Fibroblast of the aortic adventitia (primary cell): ENCODE measurements at places on chromosomes 16 and 17. TPM values are rescaled to one million over a fixed set of nuclear protein-coding genes. Genes with fewer than 3 reads are reported as not detected.

Gene CFAP20
- total RNA-seq: 13.4 and 35.7 TPM in 2 replicates

Gene TEX19
- total RNA-seq: not detected in 2 replicates

Gene CEMP1
- total RNA-seq: not detected in 2 replicates

Gene NUPR1
- total RNA-seq: 28.8 and 56.1 TPM in 2 replicates

Gene CCL8
- total RNA-seq: not detected in 2 replicates

Gene ITGAD
- not detected in 2 replicates for total RNA-seq

Gene NHLRC4
- total RNA-seq: 2.0 and 2.5 TPM in 2 replicates

Gene ENO3
- 2.8 and 4.7 TPM in 2 replicates for total RNA-seq

Gene METTL9
- 221 and 390 TPM in 2 replicates for total RNA-seq

Gene GAS2L2
- not detected in 2 replicates for total RNA-seq

Gene CD300E
- total RNA-seq: not detected in 2 replicates

Gene ZSCAN10
- total RNA-seq: not detected in 2 replicates

Gene ZNF207
- 92.6 and 202 TPM in 2 replicates for total RNA-seq

Gene KCTD2
- 20.2 and 34.2 TPM in 2 replicates for total RNA-seq

Gene CHST4
- not detected in 2 replicates for total RNA-seq

Gene GDPD3
- 1.5 TPM in 2 replicates for total RNA-seq

Gene PDE6G
- 0.63 TPM in 1 of 2 replicates, not detected in the other for total RNA-seq

Gene ALOX12B
- total RNA-seq: not detected in 2 replicates

- no peak for DNase-seq
These were observed 1023.4 kb downstream of the CDH11 start for GRCh38 chr16:64098451-64098850.

DNA sequence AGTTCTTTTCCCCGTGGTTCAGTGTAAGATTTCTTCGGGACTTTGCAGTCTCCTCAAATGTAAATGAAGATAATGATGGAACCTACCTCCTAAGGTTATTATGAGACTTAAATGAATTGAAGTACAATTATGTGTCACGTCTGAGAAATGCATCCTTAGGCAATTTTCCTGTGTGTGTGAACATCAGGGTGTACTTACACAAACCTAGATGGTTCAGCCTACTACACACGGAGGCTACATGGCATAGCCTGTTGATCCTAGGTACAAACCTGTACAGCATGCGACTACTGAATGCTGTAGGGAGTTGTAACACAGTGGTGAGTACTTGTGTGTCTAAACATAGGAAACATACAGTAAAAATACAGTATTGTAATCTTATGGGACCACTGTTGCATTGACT is 1.1 kb upstream of the FAM20A start:
- DNase-seq: no peak

GRCh38 chr16:76946879-76947278 is 244.1 kb upstream of the MON1B start:
- peak; percentile 86 for DNase-seq

- peak; percentile 65 for DNase-seq
These were observed 789 bp downstream of the ITPRIPL2 start for GRCh38 chr16:19114359-19115147.

GRCh38 chr17:42163113-42163512 is 8.3 kb upstream of the RAB5C start:
- DNase-seq: no peak

DNA sequence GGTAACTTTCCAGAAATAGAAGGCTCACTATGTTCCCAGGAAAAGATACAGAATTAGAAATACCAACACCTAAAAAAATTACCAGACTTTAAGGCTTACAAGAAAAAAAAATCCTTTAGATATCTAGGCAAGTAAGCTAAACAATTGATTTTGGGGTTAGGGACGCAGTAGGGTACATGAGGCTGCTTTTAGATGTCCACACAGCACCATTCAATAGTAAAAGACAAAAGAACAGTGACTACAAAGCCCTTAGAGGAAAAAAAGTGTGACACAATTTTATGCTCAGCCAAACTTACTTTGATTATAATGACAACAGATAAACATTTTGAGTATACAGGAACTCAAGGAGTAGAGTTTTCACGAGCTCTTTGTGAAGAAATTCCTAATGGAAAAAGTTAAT is 29.9 kb downstream of the METTL16 start:
- no peak for DNase-seq

DNA sequence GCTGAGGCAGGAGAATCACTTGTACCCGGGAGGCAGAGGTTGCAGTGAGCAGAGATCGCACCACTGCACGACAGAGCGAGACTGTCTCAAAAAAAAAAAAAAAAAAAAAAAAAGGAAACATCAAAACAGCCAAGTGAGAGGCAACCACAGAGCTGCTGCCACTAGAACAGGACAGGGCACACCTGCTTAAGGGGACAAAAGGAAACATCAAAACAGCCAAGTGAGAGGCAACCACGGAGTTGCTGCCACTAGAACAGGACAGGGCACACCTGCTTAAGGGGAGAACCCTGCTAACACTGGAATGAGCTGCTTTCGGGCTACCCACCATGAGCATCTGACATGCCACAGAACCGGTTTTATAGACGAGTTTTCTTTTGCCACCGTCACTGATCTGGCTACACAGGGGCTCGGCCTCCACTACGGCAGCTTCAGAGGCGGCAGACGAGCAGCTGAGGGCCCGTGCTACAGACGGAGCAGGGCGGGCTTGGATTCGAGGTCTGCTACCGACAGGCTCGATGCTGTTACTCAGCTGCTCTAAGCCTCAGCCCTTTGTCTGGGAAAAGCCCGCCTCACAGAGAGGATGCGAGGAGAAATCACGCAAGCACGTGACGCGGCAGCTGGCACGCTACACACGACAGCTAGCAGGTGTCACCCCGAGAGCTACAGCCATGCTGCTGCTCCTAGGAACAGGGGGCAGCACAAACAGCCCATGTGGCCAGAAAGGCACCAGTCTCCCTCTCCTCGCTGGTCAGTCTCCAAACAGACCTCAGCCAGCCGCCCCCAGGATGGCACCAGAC is 2.0 kb downstream of the P4HB start:
- DNase-seq: no peak

GRCh38 chr16:89534252-89534756 is 26.1 kb downstream of the SPG7 start:
- no peak for DNase-seq

GRCh38 chr17:50692448-50693035 is 15.2 kb downstream of the ANKRD40 start:
- DNase-seq: no peak

DNA sequence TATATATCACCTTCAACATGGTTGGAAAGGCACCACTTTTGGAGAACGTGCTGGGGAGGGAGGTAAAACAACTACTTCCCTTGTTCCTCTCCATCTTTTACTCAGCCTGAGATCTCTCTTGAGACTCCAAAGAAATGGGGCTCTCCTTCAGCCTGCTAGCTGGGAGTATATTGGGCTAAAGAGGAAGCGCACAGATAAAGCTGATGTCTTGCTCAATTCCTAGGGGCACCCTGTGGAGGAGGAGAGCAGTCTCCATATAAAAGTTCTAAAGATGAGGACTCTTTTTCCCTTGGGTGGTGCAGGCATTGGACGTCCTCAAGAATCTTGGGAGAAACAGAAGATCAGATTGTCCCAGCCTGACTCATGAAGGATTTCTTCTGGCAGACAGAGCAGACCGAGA is 4.6 kb upstream of the ETV4 start:
- DNase-seq: no peak

DNA sequence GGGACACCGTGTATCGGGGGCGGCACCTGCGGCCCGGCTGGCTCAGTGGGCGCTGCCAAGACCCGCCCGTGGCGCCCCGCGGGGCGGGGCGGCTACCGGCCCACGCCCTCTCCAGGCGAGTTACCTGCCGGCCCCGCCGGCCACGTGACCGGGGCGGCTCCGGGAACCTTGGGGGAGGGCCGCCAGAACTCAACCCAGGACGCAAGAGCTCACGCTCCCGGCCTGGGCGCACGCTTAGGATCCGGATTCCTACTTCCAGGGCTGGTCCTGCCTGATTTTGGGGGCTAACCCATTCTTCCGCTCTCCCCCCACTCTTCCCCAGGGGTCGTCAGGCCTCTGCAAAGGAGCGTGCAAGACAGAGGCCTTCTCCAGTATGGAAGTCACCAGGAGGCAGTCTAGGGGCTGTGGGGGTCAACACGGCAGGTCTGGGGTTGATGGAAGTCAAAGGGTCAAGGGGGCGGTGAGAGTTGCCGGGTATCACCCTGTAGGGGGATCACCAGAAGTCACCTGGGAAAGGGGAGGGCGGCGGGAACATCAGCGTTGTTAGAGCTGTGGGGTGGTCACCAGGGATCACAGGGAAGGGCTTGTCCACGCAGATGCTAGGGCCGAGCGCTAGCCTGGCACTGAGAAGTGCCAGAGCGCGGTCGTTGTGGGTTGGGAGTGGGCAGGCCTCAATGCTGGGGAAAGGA is 354 bp upstream of the ESRP2 start:
- DNase-seq: no peak

DNA sequence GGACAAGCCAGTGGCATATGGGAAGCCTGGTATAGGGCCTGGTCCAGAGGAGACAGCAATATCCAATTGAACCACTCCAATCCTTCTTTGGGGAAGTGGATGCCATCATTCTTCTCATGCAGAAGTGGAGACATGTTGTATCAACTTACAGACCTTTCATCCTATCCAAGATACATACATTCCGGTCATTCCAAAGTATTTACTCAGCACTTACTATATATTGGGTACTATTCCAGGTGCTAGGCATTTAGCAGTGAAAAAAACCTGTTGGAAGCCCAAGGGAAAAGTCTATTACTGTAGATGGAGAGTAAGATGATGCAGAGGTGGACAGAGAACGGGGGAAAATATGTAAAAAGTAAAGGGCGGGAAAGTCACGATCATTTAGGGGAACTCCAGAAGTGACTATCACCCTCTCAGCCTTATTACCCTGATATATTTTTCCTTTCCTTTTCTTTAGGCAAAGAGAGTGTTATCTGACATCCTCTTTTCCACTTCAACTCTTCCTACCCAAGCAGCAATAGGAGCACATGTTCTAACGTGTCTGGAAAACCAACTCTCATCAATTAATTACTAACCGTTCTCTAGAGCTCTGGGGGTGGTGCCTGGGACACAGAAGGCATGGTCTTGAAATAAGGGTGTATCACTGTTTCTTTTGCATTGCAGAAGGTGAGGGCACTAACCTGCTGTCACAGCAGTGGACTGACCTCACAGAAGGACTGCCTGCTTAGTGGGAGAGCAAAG is 210.1 kb upstream of the MAF start:
- no peak for DNase-seq

DNA sequence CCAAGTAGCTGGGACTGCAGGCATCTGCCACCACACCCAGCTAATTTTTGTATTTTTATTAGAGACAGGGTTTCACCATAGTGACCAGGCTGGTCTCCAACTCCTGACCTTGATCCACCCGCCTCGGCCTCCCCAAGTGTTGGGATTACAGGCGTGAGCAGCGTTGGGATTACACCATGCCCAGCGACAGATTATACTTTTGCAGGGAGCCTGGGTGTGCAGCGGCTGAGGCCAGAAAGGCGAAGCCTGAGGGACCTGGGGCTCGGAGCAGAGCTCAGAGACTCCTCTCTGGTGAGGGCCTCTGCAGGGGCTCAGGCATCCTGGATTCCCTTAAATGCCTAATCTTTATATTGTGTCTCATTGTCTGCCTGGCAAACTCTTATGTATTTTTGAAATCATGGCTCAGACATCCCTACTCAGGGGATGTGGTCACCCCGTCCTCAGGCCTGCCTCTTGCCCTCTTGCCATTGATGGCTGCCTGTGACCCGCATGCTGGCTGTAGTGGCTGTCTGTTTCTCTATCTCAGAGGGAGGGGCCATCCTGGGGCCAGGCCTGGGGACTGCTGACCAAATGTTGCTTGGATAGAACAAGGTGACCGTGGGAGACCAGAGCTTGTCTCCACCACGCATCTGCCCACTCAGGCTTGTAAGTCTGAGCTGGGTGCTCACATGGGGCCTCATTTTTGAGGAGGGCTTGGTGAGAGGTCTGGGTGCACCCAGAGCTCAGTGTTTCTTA is 42.6 kb downstream of the B9D1 start:
- DNase-seq: no peak

GRCh38 chr17:53724726-53725125 is 98.0 kb upstream of the KIF2B start:
- DNase-seq: no peak

- peak; percentile 90 for DNase-seq
These were observed 23.2 kb downstream of the SLC7A6OS start for GRCh38 chr16:68287276-68288251.

DNA sequence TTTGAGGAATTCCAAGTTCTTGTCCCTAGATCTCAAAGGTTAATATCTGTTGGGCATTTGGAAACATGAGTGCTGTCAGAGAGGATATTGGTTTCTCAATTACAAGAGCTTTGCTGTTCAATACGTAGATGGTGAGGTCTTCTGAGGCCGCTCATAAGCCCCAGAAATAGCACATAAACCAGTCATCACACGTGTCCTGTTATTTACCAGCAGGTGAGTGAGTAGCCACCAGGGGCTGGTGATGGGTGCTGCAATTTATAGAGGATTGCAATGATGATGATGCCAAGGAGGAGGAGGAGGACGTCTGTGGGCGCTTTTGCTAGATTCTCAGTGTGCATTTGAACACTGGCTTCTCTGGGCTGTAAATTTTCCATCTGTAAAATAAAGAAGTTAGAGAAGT is 89.0 kb downstream of the SALL1 start:
- no peak for DNase-seq

GRCh38 chr16:86499889-86500707 is 10.2 kb upstream of the FOXF1 start:
- DNase-seq: no peak

GRCh38 chr17:38693700-38694329 is 11.3 kb upstream of the MLLT6 start:
- peak; percentile 95 for DNase-seq

GRCh38 chr16:85514295-85514597 is 98.9 kb upstream of the GSE1 start:
- no peak for DNase-seq

DNA sequence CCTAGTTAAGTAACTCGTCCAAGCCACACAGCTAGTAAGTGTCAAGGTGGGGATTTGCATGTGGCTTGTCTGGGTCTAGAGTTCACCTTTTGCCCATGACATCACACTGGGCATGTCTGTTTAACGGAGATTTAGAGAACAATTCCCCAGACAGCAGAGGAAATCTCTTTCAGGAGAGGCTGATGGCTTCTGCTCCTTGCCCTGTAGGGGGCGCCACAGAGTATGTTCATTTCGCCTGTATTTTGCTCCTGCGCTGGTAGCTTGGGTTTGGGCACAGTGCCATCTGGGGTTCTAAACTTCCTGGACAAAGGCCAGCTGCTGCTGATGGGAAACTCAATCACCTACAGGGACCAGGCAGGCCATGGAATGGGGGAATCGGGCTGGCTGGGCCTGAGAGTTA is 20.4 kb downstream of the OTOA start:
- no peak for DNase-seq
